ENCODE measurements at places on chromosomes 5 and 9.

DNA sequence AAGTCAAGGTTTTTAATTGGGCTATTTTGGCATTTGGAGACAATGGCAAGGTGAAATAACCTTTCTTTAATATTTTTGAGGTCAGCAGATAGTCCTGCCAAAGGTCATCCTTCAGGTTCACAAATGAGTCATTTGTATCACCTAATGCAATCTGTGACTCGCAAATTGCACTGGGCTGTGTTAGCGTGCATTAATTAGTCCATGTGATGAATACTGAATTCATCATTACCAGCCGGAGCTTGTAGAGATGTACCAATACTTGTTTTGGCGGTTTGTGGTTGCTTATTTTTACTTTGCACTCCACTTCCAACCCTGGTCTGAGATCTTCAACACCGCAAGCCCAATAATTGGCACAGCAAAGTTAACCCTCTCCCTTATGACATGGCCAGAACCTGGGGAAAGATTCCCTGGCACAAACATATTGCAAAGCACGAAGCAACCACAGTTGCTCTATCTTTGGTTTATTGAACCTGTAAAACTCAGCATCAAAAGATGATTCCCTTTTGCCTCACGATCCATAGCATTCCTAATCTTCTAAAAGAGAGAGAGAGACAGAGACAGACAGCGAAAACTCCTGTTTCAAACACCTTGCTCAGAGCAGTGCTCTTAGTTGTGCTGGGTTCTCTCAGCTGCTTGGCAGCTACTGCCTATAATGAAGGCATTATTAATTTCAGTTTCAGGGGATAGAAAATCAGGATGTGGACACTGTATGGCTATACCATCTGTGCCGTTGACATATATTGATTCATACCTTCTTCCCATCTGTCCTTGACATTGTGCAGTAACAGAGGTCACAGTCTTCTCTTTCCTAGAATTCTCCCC is 178.1 kb downstream of the EBF1 start:
- no peak for DNase-seq

GRCh38 chr5:14330729-14331385 is 187.7 kb downstream of the TRIO start:
- DNase-seq = no peak

GRCh38 chr5:55096861-55097260 is 5.6 kb upstream of the GZMA start:
- no peak for DNase-seq

- no peak for DNase-seq
Measured at GRCh38 chr5:149406203-149406978, 27.3 kb upstream of the IL17B start.

GRCh38 chr9:14432666-14433350 is 118.9 kb upstream of the NFIB start:
- DNase-seq = no peak

- DNase-seq = no peak
Measured at GRCh38 chr5:87661784-87662566, 249.2 kb upstream of the CCNH start.

- no peak for DNase-seq
Measured at GRCh38 chr5:95057615-95058014, 227.3 kb downstream of the MCTP1 start.

DNA sequence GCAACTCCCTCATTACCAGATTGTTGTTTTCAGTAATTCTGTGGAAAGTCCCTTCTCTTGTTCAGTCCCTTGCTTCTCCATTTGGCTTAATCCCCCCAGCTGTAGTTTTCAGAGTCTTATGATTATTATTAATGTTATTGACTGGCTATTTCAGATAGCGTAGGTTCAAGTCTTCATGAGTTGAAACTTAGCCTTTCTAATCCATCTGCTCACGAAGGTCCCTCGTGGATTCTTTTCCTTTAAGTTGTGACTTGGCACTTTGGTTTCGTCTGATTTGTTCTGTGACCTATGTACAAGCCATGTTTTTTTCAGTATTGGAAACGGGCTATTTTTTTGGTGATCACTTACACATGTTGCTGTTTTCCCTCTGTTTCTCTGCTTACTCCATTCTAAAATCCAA is 260.3 kb downstream of the TMEM167A start:
- no peak for DNase-seq

DNA sequence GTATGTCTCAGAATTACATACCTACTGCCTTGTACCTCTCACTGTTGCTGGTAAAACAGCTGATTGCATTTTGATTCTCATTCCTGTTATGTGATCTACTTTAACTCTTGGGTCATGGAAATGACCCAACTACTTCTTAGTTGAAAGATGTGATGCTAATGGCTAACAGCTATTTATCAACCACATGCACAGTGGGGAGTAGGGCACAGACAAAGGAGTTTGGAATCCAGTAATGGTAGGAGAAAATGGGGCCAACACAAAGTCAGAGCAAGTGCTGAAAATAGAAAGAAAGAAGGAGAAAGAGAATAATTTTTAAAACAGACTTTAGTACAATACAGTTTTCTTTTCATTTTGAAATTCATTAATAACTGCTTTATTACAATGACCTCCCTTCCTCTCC is 241.0 kb downstream of the PTPRD start:
- DNase-seq = no peak

- peak; percentile 92 for DNase-seq
Measured at GRCh38 chr9:126704892-126705766, 91.4 kb downstream of the LMX1B start.

- DNase-seq = no peak
Measured at GRCh38 chr5:34957321-34957720, 28.0 kb downstream of the DNAJC21 start.

DNA sequence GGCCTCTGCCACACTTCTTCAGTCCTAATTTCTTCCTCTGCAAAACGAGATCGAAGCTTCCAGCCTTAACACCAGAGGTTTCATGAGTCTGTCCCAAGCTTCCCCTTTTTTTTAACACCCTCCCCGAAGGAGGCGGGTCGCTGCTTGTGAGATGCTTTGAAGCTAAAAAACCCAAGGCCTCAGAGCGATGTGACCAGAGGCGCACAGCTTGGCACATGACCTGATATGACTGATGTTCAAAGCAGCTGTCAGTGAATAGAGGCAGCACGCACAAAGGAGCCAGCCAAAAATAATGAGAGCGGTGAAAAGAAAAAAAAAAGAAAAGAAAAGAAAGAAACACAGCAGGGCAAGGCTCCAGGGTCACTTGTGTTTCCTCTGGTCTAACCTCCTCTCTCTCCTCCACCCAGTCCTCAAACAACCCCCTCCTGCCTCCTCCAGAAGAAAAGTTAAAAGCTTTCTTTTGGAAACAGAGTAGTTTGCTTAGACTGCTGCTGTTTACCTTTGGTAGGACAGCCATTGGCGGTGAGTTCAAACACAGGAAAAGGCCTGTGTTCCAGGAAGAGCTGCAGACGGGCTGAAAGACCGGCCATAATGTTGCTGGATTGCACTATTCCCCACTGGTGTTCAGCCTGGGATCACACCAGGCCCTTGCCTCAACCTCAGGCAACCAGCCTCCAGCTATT is 10.9 kb upstream of the ZNF366 start:
- DNase-seq = no peak

- no peak for DNase-seq
Measured at GRCh38 chr5:79436821-79437220, 77.1 kb downstream of the HOMER1 start.

- no peak for DNase-seq
Measured at GRCh38 chr5:96629774-96630173, 32.4 kb upstream of the CAST start.

- DNase-seq = no peak
Measured at GRCh38 chr9:134950386-134951210, 32.9 kb upstream of the FCN1 start.

- DNase-seq = no peak
Measured at GRCh38 chr9:15612962-15613361, 60.1 kb downstream of the CCDC171 start.

GRCh38 chr5:129445379-129445778 is 14.7 kb upstream of the ADAMTS19 start:
- DNase-seq = no peak

- no peak for DNase-seq
Measured at GRCh38 chr5:125484742-125485641, 738.6 kb upstream of the ZNF608 start.

- DNase-seq = no peak
Measured at GRCh38 chr5:83095957-83096539, 18.7 kb downstream of the XRCC4 start.

DNA sequence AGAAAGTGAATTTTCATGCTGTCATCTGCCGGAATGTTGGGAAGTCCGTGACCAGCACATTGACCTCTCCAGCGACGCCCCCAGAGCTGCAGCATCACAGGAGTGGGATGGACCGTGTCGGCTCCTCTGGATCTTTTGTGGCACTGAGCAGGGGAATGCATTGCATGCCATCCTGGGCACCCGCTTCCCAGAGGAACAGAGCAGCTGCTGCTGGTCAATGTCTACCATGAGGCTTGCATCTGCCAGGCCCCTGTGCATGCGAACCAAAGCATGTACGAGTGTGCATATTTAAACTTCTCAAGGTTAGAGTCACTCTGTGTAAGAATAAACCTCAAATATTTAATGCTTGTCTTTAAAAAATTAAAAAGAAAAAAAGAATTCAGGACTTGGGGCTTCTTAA is 414.8 kb downstream of the GADD45G start:
- no peak for DNase-seq

DNA sequence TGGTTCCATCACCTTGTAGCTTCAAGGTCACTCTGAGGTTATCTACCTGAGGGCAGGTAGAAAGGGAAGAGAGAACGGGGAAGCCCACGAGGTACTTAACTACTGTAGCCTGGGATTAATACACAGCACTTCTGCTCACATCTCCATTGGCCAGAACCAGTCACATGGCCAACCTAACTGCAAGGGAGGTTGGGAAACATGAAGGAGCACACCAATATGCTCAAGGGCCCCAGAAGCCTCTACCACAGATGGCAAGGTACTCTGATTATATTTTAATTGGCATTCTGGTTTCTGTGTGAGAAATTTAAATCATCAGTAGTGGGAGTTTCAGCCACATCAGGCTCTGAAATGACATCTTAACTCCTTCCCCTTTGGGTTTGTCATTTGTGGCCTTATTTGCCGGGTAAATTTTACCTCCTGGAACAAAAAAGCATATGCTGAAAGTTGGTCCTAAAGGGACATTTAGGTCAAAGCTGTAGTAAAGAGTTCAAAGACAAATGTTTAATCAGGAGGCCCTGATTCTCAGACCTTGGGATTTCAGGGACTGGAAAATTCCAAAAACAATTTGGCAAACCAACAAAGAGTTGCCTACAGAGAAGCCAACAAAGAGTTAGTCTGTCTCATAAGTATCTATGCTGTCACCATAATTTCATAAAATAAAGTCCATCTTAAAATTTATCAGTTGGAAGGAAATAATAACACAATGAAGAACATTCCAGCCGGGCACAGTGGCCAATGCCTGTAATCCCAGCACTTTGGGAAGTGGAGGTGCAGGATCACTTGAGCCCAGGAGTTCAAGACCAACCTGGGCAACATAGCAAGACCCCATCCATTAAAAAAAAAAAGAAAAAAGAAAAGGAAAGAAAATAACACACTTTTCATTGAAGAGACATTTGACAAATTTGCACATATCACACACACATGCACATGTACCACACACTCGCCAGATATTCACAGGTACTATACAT is 13.8 kb upstream of the MVB12B start:
- DNase-seq = no peak

DNA sequence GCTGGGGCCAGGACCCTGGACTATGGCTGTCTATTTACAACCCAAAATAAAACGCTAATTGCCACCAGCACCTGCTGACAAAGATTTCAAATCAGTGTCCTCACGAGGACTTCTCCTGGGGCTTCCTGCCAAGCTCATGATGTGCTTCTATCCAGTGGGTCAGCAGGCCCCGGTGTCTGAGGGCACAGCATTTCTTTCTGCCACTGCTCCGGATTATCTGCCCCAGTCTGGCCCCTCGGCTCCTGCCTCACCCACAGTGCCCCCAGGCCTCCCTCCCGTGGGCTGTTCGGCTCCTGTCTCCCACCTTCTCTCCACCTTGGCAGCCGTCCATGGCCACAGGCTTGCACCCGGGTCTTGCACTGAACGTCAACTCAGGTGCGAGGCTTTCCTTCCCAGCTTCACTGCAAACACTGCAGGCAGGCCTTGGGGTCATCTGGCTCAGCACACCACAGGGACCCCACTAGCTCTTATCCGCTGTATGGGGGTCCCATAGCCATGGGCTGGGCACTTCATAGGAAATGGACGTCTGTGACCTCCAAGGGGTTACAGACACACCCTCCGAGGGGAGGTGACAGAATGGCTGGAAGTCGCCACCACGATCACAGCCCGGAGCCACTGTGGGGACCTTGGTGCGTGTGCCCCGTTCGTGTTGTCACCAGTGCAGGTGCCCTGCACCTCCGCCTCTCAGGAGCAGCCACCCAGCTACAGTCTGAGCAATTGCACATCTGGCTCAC is 43.8 kb upstream of the FCN1 start:
- DNase-seq = no peak

DNA sequence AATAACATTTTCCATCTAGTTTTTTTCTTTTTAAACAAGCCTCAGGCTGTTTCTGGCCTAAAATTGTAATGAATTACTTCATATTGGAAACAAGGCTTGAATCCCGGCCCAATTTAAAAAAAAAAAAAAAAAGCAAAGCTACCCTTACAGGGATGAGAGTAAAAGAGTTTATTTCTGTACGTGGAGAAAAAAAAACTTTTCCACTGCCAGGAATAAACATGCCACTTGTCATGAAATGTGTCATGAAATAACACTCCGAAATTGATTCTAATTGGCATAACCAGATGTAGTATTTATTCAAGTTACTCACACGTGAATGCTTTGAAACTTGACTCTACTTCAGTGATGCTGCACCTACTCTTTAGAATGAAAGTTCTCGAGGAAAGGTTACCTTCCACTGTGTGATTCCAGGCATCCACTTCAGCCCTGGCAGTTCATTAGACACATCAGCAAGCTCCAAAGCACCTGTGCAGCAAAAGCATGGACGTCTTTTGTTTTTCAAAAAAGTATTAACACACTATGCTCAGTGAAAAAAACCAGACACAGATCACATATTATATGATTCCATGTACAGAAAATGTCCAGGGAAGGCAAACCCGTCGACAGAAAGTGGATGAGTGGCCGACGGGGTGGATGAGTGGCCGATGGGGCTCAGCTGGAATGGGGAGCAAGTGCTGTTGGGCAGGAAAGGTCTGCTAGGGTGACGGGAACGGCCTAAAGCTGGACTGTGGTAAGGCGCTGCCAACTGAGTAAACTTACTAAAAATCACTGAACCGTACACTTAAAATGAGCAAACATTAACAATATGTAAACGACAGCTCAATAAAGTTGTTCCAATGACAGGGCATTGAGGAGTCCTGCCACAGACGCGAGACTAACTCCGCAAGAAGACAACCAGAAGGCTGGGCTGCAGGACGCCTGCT is 21.2 kb downstream of the NSUN2 start:
- DNase-seq = no peak

GRCh38 chr5:75072061-75072460 is 19.7 kb upstream of the GCNT4 start:
- no peak for DNase-seq

GRCh38 chr5:129935626-129936025 is 31.4 kb downstream of the CHSY3 start:
- no peak for DNase-seq

All from activated CD4-positive, alpha-beta T cell treated with anti-CD3 and anti-CD28 coated beads for 48 hours (primary cell).